ENCODE measurements at places on chromosomes 6 and 20. TPM values are rescaled to one million over a fixed set of nuclear protein-coding genes. Genes with fewer than 3 reads are reported as not detected.

DNA sequence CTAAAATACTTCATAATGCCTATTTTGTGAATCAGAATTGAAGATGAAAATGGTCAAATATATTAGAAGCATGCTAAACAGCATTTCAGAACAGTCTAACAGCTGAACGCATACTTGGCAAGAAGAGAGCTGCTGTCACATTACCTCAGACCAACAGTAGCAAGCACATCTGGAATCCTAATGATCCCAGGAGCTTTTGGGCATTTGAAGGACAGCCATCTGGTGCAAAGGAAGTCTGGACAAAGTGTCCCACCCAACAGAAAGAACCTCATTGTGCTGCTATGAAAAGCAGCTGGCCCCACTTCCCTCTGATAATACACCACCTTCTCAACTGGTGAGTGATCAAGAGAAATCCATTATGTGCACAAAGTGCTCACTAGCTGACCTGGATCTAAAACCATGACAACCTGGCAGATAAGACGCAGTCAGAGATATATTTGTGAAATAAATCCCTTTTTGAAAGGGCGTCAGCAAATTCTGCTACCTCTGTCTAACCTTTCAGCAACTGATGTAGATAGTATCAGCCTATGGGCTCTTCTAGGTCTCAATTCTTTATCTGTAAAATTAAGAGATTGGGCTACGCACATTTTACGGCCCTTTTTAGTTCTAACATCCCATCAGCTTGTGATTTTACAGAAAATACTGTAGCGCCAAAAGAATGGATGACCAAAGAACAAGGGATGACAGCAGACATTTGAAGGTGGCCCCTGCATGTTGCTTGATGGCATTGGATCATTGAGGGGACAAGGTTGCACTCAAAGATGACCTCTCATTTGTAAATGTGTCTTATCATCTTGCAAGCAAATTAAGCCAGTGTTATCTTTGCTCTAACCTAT, 78.7 kb downstream of the SGK1 start:
- no peak for DNase-seq

- DNase-seq: no peak
Measured at GRCh38 chr20:2558581-2559278, 22.4 kb downstream of the TMC2 start.

DNA sequence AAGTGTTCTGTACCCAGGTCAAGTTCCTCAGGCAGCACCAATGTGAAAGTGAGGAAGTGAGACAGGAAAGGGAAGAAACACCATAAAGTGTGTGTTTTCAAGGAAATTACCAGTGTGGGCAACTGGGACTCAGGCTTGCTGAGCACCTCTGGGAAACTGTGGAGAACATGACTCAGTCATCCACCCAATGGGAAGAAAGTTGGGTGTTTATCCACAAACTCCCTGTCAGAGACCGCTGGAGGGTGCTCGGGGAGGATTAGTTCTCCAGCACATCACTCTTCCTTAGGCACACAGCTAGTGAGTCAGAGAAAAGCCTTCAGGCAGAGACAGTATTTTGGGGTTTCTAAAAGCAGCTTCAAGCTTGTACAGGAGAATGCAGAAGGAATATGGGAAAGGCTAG, 93.6 kb downstream of the PCSK2 start:
- no peak for DNase-seq

The MDN1 gene
- total RNA-seq: 62.0 TPM

The AURKA gene
- 1.3 TPM for total RNA-seq

The AGER gene
- 77.3 TPM for total RNA-seq

Data from CD4-positive, alpha-beta memory T cell (primary cell).